ENCODE measurements at places on chromosomes 7 and 10.

GRCh38 chr7:19248115-19248514 is 102.9 kb upstream of the FERD3L start:
- no peak for DNase-seq

- DNase-seq: no peak
Observed at GRCh38 chr10:24254180-24254579, 45.2 kb downstream of the KIAA1217 start.

GRCh38 chr7:8625612-8626011 is 192.2 kb downstream of the NXPH1 start:
- DNase-seq: no peak

- DNase-seq: no peak
Observed at GRCh38 chr7:53904355-53904754, 637.8 kb upstream of the VSTM2A start.

GRCh38 chr7:114574384-114574783 is 159.8 kb downstream of the FOXP2 start:
- DNase-seq: no peak

- no peak for DNase-seq
Observed at GRCh38 chr10:63553473-63553872, 32.3 kb downstream of the REEP3 start.

DNA sequence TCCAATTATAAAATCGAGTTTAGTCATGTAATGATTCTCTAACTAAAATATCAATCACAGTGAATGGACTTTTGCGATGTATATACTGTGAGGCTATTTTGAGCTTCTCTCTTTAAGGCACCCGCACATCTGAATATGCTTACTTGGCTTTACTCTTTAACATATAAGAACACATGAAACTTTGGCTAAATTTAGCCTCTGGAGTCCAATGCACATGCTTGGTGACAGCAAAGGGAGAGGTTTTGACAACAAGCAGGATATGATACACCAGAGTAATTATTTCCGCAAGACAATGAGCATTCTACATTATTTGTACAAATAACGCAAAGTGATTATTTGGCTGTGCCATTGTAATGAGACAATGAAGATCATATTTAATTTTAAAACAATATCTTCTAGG is 72.4 kb downstream of the ARID5B start:
- no peak for DNase-seq

DNA sequence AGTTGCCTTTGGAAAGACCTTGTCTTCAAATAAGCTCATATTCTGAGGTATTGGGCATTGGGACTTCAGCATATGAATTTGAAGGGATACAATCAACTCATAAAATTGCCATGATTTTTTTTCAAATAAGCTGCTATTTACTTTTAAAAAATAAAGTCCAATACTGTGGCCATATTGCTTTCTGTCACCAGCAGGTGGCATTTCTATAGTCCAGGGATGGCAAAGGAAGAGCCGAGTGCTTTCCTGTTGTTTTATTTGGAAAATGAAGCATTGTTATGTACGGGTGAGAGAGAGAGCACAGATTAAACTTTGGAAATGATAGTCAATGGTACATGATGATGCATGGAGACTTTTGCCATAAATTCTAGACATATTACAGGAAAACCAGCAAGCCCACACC is 104.1 kb upstream of the DPP6 start:
- DNase-seq: no peak

GRCh38 chr7:130151591-130152492 is 53.4 kb downstream of the TMEM209 start:
- DNase-seq: no peak

DNA sequence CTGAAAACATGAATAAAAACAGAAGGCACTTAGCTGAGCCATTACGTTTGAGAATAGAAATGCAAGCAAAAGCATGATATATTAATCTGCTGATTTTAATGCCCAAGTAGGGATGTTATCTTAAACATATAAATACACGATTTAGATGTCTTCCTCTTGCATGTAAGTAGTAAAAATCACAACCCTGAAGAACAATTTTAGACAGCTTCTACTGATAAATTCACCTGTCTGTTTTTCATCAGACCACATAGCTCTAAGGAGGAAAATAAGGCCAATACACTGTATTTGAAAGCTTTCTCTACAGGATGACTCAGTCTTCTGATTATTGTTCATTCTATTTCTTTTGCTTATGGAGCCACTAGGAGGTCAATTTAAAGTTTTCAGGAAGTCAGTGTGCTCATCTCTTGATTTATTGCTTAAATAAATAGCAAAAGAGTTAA is 210.9 kb upstream of the CHRM2 start:
- no peak for DNase-seq
